Stimulated activated CD4-positive, alpha-beta T cell treated with anti-CD3 and anti-CD28 coated beads, Interleukin-1b, Interleukin-23, amount 100 ng/mL, for 1 hour (primary cell): ENCODE measurements at places on chromosomes 3 and 15.

GRCh38 chr3:113124256-113124830 lies 87.0 kb upstream of the BOC start:
- no peak for DNase-seq

DNA sequence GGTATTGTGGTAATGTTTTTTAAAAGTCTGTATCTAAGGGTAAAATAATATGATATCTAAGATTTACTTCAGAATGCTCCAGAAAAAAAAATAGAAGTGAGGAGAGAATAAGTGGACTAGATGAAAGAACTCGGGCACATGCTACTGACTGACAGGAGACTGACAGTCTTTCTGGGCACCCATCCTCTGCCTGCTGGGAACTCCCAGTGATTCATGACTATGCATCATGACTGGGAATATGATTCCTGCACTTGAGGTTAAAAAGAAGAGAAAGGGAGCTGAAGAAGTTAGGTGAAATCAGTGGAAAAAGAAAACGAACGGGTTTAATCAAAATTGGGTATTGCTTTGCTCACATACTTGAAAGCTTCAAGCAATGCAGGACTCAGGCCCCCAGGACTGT lies 35.7 kb upstream of the SPSB4 start:
- no peak for DNase-seq

- DNase-seq: no peak
Observed at GRCh38 chr3:38960953-38961622, 90.7 kb downstream of the SCN11A start.

- no peak for DNase-seq
Observed at GRCh38 chr15:56794165-56794552, 60.9 kb upstream of the ZNF280D start.

- DNase-seq: no peak
Observed at GRCh38 chr15:66872405-66872804, 170.4 kb downstream of the SMAD6 start.

GRCh38 chr3:137204409-137204808 lies 246.6 kb downstream of the IL20RB start:
- no peak for DNase-seq

- DNase-seq: no peak
Observed at GRCh38 chr15:40296561-40297230, 11.0 kb downstream of the PLCB2 start.

DNA sequence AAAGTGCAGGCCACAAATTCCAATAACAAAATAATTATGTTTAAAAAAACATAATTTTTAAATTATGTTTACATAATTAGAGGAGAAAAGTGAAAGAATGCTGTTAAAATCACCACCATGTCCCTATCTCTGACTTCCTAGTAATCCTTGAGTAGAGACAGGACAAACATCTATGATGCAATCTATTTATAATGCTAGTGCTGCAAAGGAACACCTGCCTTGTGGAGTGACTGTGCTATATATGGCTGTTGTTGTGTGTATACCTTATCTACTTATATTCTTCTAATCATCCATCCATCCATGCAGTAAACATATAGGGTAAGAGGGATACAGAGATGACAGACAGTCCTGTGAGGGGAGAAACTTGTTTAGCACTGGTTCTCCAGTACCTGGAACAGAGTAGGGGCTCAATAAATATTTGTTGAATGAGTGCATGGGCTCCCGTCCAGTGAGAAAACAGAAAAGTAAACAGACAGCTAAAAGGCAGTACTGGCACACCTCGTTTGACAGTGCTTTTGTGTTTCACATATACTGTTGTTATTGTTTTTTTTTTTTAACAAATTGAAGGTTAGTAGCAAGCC lies 229.3 kb upstream of the UBE2E1 start:
- no peak for DNase-seq

DNA sequence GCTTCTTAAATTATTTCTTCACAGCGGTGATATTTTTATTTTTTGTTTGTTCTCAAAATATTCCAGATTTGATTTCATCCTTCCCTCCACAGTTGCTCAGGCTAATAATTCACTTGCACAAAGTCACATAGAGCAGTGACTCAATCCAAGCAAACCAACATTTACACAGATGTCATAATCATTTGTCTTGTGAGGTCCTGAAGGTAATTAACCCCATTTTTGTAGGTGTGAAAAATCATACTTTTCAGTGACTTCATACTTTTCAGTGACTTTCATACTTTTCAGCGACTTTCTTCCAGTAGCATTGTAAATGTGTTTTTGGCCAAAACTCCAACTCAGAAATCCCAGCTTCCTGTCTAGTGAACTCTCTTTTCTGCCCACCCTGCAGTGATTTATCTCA lies 32.1 kb downstream of the CD200 start:
- DNase-seq: no peak

GRCh38 chr3:106010829-106011228 lies 142.0 kb upstream of the CBLB start:
- no peak for DNase-seq

- no peak for DNase-seq
Observed at GRCh38 chr3:71585887-71586809, 2.6 kb upstream of the FOXP1 start.

DNA sequence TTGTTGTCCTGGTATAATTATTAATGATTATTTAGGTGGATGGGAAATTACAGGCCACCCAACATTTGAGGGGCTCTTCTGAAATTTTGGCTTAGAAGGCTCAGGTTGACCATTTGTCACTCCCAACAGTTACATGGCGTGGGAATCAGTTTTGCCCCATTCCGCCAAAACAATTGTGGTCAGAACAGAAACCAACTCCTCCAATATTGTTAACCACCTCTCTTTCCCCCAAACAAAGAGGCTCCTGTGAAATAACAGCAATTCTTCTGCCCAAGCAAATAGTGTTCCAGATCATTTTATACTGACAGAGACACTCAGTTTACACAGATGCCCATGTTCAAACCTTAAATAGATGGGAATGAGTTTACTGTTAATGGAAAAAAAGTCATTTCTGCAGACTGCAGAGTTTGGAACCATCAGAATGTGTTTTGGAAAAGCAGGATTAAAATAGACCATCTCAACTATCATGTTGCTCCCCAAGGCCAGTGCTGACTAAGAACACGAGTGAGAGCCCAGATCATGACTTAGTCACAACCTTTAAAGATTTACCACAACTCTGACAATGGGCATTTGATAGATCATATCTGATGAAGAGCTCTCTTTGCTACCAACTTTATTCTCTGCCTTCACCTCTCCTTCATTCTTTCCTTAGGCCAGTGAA lies 102.1 kb downstream of the DUT start:
- no peak for DNase-seq

DNA sequence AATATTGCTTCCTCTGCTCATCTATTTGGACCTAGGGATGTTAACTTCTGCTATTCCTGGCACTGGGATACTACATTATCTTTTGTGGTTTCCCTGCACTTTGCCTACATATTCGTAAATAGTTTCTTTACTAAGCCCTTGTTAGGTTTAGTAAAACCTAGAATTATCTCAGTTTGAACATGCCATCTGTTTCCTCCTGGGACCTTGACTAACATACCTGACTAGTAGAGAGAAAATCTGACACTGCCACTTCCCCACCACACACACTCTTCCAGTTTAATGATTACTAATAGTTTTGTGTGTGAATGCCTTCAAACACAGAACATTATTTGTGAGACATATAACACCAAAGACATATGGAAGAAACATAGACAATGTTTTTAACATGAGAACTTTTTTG lies 28.2 kb upstream of the SOX2 start:
- no peak for DNase-seq

- no peak for DNase-seq
Observed at GRCh38 chr15:60326824-60327654, 70.7 kb downstream of the ANXA2 start.
